HFFc6 (cell line): ENCODE measurements at places on chromosomes 3 and 15.
A peak's percentile ranks its signal among the peaks of the same experiment; 100 is the strongest.

GRCh38 chr3:111547631-111548030, 5.6 kb downstream of the CD96 start:
- no peak for DNase-seq

DNA sequence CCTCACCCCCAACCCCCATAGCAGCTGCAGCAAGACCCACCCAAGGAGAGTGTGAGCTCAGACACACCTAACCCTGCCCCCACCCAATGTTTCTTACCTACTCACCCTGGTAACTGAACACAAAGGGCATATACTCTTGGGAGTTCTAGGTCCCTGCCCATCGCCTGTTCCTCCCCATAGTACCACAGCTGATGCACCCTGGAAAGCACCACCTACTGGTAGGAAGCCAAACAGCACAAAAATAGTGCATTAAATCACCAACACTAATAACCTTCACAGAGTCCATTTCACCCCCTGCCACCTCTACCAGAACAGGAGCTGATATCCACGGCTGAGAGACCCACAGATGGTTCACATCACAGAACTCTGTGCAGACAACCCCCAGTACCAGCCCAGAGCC, 245.2 kb downstream of the EFHB start:
- no peak for DNase-seq

DNA sequence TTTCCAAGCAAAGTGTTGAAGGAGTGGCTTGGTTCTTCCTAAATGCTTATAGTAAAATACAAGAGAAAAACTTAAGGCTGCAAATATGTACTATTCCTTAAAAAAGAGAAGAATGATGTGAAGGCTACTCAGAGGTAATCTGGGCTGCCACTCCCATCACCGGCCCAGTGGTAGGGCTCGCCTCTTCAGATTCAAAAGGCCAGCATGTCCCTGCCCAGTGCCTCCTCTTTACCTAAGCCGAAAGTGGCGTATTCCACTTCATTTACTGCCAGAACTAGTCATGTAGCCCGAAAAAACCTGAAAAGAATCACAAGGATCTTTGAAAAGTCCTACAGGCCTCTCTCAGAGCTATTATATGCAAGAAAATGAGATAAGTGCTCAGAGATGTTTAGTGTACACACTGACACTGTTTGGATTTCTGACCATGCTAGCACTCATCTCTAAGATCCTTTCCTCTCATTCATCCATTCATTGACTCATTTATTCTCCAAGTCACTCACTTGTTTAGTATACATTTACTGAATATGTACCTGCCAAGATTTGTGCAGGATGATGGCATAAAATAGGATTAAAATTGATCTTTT, 373.3 kb upstream of the THBS1 start:
- DNase-seq, result no peak

GRCh38 chr15:91302588-91303439, 202.8 kb downstream of the SV2B start:
- peak; percentile 54 for DNase-seq

DNA sequence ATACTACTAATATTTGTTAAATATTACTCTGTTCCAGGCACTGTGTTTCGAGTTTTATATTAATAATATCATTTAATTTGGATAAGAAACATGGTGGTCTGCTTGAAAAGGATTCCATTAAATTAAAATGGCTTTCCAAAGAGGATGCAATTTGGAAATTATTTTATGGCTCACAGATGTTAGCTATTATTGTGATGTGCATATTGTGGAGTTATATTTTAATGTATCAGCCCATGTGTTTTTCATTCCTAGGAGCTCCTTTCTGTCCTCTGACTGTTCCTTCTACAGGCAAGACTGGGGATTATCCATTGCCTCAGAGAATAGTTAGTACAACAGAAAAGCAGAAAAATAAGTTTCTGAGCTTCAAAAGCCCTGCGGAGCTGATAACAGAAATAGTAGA, 376.7 kb upstream of the PDZRN3 start:
- DNase-seq, result no peak

DNA sequence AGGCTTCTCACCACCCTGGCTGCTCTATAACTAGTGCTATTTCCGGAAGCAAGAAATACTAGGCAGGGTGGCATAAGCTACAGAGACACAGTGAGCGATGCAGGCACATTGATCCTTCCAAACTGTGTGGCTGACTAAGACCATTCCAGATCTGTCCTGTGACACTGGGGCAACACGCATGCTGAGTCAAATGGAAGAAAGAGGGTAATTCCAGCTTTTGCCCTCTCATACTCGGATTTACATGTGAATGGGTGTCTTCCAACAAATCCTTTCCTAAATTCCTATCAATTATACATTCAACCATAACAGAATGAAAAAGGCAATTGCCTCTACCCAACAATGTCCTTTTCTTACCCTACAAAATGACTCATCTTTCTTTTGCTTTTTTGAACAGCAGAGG, 5.1 kb downstream of the FSIP1 start:
- no peak for DNase-seq

DNA sequence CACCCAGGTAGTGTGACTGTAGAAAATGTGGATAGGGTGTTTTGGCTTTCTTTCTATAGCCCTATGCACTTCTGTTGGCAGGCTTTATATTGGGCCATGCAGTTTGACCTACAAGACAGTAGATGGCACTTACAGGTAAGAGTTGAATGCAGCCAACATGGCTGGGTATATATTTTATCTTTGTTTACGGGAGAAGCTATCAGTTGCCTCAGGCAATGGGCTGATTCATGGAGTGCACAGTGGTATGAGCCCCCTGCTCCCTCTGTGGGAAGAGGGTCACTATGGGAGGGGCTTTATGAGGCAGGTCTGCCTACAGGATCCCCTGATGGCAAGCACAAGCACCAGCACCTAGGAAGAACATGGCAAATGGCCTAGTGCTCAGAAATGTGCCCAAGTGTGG, 301.2 kb upstream of the CDIN1 start:
- peak; percentile 41 for DNase-seq

DNA sequence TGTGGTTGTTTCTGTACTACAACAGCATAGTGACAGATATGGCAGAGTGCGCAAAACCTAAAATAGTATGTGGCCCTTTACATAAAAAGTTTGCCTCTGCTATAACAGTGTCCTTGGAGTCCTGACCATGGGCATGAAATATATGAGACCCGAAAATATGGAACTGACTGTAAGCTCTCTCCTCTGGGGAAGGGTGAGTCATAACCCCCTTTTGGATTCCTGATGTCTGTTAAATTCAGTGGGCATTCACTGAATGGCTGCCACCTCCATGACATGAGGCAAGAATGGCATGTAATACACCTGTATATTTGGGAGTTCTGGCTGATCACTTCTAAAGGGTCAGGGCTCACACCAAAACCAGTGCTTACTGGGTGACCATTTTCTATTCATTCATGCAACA, 6.1 kb downstream of the TBC1D2B start:
- no peak for DNase-seq

DNA sequence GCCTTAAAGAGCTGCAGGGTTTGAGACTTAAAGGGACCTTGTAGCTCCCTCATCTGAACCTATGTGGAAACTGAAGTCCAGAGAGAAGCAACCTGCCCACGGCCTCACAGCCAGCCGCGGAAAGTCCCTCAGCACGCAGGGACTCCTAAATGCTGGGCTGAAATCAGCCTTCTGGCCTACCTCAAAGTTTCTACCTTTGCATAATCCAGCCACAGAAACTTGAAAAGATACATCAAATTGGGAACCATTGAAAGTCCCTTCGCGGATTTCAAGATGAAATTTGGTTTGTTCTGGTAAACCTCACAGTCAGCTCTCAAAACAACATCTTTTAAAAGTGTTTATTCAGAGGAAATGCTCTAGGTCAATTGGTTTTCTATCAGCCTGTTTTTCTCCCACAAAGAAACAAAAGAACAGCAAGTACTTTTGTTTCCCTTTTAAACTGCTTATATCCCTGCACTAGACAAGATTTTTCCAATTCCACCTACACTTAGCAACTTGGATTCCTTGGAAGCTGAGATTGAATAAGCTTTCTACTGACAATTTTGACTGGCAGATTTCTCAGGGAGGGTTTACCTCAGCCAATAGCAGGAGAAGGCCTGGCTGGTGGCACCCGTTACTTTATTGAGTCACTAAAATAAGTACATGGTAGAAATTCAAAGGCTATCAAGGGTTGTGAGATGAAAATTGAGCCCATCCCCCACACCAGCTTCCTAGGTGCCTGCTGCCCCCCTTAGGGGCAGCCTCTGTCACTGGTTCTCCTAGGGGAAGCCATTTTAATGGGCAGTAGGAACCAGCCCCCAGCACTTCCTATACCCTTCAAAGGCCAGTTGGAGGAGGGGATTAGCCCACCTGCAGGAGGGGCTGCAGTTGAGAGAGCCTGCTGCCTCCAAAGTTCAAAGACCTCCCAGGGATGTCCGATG, 171.2 kb downstream of the ADAMTS17 start:
- no peak for DNase-seq

GRCh38 chr3:48194446-48195071, 6.3 kb upstream of the CDC25A start:
- DNase-seq, result peak; percentile 43

DNA sequence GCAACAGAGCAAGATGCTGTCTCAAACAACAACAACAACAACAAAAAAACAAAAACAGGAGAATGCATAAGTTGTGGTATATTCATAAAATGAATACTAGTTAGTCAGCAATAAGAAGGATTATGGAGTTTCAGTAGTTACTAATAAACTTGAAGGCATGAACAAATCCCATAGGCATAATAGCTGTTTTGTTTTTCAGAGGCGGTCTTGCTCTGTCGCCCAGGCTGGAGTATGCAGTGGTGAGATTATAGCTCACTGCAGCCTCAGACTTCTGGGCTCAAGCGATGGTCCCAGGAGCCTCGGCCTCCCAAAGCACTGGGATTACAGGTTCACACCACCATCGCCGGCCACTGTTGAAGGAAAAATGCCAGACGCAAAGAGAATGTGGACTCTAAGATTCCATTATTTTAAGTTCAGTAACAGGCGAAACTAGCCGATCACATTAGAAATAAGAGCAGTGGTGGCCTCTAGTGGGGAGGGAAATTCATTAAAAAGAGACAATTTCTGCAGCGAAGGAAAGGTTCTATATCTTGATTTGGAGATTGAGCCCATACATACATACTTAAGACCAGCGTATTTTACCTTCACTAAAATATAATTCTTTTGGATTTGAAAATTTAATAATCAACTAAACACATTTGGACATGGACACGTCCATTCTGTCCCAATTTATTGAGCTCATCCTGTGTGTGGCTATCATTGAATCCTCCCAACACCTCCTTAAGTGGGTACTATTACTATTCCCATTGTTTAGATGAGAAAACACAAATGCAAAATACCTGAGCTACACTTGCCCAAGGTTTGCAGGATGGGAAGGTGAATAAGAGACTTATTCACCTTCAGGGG, 27.4 kb upstream of the HDAC11 start:
- peak; percentile 56 for DNase-seq

GRCh38 chr15:31415201-31415600, 88.6 kb downstream of the KLF13 start:
- DNase-seq, result no peak

DNA sequence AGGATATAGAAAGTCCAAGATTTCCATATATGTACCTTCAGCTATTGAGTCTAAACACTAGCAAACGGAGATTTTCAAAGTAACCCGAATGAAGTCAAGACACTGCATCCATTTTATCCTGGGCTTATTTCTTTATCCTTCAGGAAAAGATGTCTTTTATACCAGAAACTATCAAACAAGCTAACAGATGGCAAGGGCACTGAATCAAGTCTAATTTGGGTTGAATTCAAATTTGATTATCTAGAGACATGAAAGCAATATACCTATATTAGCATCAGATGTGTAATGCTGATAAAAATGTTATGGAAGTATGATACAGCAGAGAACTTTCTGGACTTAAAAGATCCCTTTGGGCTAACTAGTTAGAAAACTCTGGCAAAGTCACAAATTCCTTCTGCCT, 138.3 kb upstream of the TSPAN3 start:
- no peak for DNase-seq

DNA sequence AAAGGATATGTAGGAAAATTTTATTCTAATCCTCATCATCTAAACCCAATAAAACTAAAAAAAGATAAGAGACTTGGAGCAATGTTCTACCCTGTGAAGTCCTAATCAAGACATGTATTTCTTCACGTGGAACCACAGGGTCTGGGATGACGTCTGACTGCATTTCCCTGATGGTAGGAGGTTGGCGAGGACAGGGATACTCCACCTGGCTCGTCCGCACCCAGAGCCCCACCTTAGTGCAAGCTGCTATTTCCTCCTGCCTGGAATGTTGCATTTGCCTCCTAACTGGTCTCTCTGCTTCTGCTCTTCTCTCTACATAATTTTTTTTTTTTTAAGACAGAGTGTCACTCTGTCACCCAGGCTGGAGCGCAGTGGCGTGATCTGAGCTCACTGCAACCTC, 57.7 kb upstream of the RASGRP1 start:
- DNase-seq, result no peak

DNA sequence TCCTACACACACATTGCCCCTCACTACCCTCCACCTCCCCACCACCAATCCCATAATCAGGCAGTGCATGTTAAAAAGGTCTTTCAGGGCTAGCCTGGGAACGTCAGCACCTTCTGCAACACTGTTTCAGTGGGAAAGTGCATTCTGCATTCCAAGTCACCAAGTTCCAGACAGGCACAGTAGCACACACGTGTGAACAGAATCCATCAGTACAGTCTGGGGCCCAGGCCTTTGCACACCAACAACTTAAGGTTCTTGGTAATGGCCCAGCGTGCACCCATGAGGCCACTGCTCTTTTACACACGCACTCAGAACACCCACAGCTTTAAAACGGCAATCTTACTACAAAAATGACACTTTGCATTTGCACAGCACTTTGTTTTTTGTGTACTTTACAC, 1.2 kb downstream of the ANXA2 start:
- DNase-seq, result no peak

GRCh38 chr15:90469723-90470122, 60.0 kb upstream of the CRTC3 start:
- no peak for DNase-seq

DNA sequence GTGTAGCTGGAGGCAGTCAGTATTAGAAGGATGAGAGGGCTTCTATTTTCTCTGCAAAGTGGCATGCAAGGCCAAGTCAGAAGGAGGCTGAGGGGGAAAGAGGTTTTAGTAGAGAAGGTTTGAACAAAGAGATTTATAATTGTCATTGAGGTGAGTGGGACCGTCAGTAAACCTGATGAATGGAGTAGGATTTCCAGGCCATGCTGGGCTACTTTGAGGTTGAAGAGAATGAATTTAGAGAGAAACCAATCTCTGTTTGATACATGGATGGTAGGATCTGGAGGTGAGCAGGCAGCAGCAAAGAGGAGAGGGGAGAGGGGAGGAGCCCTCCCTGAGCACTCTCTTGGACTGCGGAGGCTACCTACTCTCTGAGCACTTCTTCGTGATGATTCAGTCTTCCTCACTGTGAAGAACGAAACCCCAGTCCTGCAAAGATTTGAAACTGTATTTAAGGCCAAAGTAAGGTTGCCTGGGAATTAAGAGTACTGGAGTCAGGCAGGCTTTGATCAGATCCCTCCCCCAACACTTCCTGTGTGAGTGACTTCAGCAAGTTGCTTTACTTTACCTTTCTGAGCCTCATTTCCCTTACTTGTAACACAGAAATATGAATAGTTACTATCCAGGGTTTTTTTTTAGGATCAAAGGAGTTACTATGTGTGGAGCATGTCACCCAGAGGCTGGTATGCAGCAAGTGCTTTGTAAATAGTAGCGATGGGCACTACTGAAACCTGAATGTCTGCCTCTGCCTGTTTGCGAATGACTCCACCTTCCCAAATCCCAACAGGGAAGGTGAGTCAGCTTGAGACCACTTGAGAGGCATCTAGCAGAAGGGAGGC, 75.8 kb downstream of the RPL39L start:
- DNase-seq, result no peak
